COLO829 (cell line): ENCODE measurements at places on chromosomes 11 and 22.

- DNase-seq: no peak
Measured at GRCh38 chr22:25023879-25024278, 71.4 kb downstream of the KIAA1671 start.

DNA sequence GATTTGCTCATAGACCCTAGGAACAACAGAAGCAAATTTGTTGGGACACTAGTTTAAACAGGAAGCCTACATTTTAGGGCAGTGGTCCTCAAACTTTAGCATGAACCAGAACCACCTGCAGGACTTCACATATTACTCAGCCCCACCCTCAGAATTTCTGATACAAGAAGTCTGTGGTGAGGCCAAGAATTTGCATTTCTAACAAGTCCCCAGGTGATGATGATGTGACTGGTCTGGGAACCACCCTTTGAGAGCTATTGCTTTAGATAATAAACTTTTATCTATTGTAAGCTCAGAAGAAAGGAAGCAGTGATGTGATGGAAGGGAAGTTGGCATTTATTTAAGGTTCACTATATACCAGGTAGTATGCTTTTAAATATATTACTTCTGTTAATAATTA, 194.0 kb downstream of the FAM181B start:
- DNase-seq: no peak

- DNase-seq: no peak
Measured at GRCh38 chr11:1770528-1770927, 6.8 kb upstream of the CTSD start.

- DNase-seq: no peak
Measured at GRCh38 chr11:83191986-83192385, 1.5 kb upstream of the ANKRD42 start.

GRCh38 chr11:35114906-35115687, 23.9 kb upstream of the CD44 start:
- no peak for DNase-seq

DNA sequence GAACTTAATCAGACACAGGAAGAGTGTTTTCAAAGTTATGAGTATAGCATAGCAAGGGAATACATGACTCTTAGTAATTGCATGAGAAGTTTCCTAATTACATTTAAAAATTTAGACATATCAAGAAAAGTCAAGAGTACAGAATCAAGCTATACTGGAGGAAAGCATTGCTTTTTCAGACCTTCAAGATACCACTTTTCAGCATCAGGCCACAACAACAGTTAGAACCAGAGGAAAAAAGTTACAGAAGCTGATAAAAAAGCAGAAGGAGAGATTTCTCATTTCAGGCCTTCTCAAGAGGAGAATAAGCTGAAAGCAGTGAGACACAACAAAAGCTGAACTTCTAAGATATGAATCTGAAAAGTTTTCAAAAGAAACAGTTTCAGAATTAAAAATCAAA, 28.1 kb upstream of the QSER1 start:
- DNase-seq: no peak

DNA sequence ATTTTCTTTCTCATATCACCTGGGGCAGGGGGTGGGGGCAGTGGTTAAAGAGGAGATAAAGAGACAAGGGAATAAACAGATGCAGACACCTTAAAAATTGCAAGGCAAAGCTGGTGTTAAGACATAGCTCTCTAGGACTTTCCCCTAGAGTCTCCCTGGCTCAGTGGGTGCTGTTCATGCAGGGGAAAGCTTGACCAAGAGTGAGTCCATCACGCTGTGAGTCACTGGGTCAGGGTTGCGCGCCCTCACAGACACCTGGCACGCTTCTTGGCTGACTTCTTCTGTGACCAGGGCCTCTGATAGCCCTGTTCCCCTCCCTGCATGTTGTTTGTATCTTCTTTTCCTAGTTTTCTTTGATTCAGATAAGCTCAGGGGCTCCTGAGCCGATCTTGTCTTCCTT, 31.9 kb downstream of the COMMD9 start:
- DNase-seq: no peak

GRCh38 chr11:12693479-12694182, 19.4 kb downstream of the TEAD1 start:
- DNase-seq: peak; percentile 90

GRCh38 chr11:76510060-76511047, 65.5 kb downstream of the EMSY start:
- DNase-seq: no peak

DNA sequence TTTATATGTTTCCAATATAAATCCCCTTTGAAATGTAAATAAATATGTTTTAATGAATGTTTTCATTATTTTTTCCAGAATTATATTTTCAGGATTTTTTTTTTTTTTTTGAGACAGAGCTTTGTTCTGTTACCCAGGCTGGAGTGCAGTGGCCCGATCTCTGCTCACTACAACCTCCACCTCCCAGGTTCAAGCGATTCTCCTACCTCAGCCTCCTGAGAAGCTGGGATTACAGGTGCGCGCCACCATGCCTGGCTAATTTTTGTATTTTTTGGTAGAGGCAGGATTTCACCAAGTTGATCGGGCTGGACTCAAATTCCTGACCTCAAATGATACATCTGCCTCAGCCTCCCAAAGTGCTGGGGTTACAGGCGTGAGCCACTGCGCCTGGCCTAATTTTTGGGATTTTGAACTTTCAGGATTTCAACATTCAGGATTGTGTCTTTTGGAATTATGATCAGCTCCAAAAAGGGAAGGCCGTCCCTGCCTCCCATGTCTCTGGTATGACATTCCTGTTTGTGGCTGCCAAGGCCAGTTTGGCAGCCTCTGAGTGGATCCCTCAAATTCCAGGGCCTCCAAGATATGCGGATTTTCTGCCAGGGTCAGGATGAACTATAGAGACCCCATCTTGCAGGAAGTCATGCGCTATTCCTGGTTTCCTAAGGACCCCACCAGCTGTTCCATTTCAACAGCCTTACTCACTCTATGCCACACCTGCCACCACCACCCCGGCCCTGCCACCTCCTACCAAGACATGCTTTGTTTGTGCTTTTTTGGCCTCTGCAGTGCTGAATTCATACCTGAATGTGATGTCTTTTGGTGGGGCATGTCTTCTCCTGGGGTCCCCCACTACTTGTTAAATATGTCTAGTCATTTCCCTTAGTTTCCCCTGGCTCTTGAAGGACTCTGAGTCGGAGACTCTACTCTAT, 21.9 kb upstream of the TMPRSS4 start:
- no peak for DNase-seq

DNA sequence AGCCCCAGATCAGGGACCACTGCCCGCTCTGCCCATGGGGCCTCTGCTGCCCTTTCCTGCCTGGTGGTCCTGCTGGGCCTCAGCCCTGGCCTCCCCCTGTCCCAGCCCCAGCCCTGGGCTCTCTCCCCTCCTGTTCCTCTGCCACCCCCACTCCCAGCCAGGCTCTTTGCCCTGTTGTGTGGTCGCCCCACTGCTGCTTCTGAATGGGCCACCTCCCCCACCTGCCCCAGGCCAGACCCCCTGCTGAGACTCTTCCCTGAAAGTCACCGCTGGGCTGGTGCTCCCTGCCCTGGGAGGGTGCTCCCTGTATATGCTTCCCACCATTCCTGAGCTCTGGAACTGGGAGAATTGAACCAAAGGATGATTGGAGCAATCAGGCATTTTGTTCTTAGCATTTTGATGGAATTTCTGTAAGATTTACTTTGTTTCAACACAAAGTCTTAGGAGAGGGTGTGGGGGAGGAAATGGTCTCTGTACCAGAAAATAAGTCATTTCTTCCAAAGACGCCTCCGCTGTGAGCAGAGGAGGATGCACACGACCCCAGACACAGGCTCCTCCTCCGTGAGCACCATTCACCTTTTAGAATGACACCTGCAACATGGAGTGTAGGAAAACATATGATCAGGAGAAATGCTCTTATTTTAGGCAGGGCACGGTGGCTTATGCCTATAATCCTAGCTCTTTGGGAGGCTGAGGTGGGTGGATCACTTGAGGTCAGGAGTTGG, 5.2 kb downstream of the APOBEC3B start:
- no peak for DNase-seq
